ENCODE measurements at places on chromosomes 6 and 20.

- DNase-seq: no peak
Measured at GRCh38 chr6:168999392-168999791, 254.3 kb downstream of the THBS2 start.

DNA sequence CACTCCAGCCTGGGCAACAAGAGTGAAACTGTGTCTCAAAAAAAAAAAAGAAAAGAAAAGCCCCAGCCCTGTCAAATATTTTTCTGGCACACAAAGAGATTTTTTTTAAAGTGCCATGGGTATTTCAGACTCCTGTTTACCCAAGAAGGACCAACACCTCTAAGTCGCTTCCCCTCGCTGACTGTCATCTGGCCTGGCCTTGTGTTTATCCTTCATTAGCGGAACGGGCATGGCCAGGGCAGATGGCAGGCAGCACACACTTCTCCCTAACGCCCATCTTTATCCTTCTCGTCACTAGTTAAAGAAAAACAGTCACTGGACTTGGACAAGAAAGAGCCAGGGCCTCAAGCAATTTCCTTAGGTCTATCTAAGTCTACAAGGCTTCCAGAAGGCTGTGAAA, 7.3 kb upstream of the CBFA2T2 start:
- DNase-seq: no peak

GRCh38 chr6:111291336-111292259, 191.4 kb downstream of the REV3L start:
- no peak for DNase-seq

DNA sequence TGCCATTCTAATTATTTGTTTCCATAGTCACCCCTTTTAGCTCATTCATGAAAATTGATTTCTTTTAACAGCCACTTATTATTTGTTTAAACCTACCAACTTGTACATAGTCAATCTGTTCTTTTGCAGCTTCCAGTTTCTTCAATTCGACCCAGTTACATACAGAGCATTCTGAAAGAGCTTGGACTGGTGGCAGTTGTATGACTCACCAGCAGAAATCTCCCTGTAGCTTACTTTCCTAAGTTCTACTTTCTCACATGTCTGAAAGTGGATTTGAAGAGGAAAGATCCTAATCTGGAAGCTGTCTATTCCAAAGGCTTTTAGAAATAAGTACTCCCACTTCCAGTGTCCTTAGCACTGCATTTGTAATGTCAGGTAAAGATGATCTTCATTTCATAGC, 447.9 kb downstream of the HTR1B start:
- no peak for DNase-seq

GRCh38 chr6:144758602-144759001, 473.5 kb downstream of the UTRN start:
- no peak for DNase-seq

DNA sequence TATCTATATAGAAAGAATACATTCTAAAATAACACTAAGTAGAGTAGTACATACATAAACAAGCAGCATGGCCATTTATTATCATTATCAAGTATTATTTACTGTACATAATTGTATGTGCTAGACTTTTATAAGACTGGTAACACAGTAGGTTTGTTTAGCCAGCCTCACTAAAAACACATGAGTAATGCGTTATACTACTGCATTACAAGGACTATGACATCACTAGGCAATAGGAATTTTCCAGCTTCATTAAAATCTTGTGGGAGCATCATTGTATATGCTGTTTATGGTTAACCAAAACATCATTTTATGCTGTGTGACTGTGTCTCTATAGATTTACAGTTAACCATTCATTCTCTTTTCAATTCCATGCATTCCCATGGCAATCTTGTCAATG, 131.7 kb upstream of the HDGFL1 start:
- no peak for DNase-seq

GRCh38 chr6:126302191-126302590, 37.7 kb upstream of the CENPW start:
- no peak for DNase-seq

Measured in D721Med (cell line).